ENCODE measurements at places on chromosomes 3 and 15.

DNA sequence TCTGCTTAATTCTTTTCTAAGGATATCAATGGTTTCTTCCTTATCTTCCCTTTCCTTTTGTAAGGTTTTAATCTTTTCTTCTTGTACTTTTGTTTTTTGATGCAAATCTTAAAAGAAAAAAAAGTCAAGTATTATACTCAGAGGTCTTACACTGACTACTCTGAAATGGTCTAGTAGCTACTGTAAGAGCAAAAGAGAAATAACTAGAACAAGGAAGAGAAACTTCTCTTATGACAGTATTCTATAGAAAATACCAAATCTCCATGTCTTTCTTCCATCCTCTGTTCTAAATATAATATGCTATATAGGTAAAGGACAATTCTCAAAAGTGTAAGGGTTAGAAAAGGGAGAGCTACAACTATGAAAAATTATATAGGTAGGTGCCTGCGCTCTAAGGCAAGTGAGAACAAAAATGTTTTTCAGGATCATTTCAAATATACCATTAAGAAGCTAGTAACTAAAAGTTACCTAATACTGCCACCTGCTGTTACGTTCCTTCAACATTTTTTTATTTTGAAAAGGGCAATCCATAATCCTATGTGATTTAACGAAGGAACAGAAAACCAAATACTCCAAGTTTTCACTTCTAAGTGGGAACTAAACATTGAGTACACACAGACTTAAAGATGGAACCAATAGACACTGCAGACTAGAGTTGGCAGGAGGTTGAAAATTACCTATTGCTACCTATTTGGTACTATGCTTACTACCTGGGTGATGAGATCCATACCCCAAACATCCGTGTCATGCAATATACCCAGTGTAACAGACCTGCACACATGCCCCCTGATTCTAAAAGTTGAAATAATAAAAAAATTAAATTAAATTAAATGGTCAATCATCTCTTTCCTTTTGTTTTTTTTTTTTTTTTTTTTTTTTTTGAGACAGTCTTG lies 36.7 kb downstream of the CIP2A start:
- no peak for DNase-seq

DNA sequence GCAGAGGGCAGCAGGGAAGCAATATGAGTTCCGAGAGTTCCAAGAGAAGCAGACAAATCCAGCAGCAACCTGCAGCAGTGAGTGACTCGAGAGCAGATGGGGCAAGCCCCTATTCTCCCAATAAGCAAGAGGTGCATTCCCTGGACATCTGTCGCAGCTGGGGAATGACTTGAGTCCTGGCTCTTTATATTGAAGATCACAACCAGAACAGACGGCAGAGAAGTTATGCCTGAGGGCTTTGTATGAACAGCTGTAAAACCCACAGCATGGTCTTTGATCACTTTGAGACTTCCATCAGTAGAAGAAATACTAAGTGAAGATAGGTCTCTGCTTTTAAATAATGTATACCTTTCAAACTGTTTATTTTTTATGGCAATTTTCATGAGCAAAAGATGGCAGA lies 23.6 kb upstream of the C3orf22 start:
- no peak for DNase-seq

- DNase-seq: no peak
Measured at GRCh38 chr3:41489231-41489630, 289.9 kb downstream of the CTNNB1 start.

GRCh38 chr3:169545606-169546005 lies 117.9 kb downstream of the MECOM start:
- DNase-seq: no peak

- no peak for DNase-seq
Measured at GRCh38 chr3:36297195-36297594, 83.1 kb upstream of the STAC start.

DNA sequence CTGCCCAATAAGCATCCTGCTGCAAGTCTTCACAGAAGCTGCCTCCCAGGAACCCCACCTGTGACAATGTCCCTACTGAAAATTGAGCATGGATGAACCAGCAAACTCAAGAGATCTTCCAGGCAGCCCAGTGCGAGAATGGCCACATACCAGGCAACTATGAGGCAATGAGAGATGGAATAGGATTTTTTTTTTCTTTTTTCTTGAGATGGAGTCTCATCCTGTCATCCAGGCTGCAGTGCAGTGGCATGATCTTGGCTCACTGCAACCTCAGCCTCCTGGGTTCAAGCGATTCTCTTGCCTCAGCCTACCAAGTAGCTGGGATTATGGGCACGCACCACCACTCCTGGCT lies 60.9 kb upstream of the ARL8B start:
- DNase-seq: no peak

GRCh38 chr3:36591959-36592358 lies 172.4 kb downstream of the DCLK3 start:
- no peak for DNase-seq

- no peak for DNase-seq
Measured at GRCh38 chr3:125212509-125213363, at the start of gene SLC12A8. SLC12A8 (minus strand) TSS chr3:125212748; CDS start chr3:125211349, 1,399 bp downstream.

GRCh38 chr3:49476563-49476962 lies 6.5 kb downstream of the DAG1 start:
- no peak for DNase-seq

- DNase-seq: no peak
Measured at GRCh38 chr15:63605816-63606215, 8.6 kb downstream of the FBXL22 start.

GRCh38 chr3:138881233-138881632 lies 46.5 kb upstream of the PIK3CB start:
- no peak for DNase-seq

GRCh38 chr3:102301155-102301880 lies 133.5 kb upstream of the ZPLD1 start:
- DNase-seq: no peak

GRCh38 chr3:143151004-143151731 lies 31.6 kb downstream of the CHST2 start:
- no peak for DNase-seq

DNA sequence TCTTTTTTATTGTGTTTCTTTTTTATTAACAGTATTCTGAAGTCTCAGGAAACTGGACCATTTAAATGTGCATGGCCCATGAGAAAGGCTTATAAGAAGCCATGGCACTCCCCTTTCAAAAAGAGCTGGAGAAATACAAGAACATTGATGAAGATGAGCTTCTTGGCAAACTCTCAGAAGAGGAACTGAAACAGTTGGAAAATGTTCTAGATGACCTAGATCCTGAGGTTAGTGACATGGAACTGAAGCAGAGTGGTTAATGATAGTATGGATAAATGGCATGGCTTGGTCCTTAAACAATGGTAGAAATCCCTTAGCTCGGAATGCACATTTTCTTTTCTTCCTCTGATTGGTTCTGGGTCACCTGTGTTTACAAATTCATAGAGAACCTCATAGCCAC lies 14.9 kb downstream of the TMOD2 start:
- no peak for DNase-seq

GRCh38 chr3:122184591-122184929 lies 1.1 kb downstream of the CASR start:
- no peak for DNase-seq

- DNase-seq: no peak
Measured at GRCh38 chr3:138694287-138695007, 85.9 kb downstream of the FAIM start.

GRCh38 chr3:124593442-124593829 lies 136.8 kb upstream of the UMPS start:
- no peak for DNase-seq

DNA sequence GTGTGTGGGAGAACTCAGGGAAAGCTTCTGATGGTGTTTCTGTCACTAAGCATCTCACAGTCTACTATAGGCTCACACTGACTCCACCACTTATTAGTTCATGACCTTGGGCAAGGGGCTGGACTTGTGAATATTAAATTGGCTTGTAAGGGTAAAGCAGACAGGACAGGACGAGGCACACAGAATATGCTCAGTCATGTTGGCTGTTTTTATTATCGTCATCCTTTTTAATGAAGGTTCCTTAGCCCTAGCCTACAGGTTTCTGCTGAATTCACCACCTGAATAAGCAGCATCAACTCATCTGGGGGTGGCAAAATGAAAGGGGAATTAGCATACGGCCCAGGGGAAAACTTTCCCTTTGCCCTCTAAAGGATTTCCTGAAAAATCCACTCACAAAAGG lies 39.6 kb upstream of the LIPC start:
- DNase-seq: no peak

DNA sequence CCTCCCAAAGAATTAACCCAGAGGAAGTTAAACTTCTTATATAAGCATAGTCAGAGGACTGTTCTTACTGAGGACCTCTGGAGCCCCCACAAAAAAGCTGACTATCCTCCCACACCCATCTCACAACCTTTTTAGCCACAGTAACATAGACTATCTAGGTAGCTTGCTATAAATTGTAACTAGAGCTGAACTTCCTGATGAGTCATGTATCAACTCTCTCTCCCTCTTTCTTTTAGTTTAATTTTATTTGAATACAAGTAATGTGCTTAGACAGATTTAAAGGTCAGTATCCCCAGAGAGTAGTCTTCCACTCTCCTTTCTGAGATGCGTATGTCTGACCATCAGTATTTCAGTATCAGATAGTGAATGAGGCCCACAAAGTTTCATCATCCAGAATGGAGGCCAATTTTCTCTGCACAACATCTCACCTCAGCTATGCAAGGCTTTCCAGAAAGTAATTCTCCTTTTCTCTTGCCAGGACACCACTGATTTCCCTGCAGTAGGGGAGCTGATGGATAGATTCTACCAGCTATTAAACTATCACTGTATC lies 104.0 kb upstream of the MYRIP start:
- no peak for DNase-seq

- no peak for DNase-seq
Measured at GRCh38 chr3:154642145-154642544, 212.2 kb upstream of the GPR149 start.

DNA sequence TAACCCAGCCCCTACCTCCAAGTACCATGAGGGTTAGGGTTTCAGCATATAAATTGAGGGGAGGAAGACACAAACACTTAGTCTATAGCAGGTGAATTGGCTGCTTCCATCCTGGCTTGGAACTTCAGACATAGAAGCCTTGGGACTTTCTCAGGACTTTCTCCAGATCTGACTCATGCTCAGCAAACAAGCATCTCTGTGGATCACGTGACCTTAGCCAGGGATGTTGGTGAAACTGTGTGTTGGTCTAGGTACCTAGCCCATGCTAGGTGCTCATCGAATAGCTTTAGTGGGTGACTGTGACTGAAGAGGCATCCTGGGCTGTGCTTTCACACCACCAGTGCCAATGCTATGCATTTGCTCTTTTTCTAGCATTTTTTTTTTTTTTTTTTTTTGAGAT lies 58.9 kb downstream of the CD47 start:
- DNase-seq: no peak

GRCh38 chr3:130825762-130826299 lies 68.1 kb upstream of the ATP2C1 start:
- DNase-seq: no peak
